Pons (tissue), 1 donor: ENCODE measurements at places on chromosomes 3 and 15.

GRCh38 chr3:33949074-33949473, 150.6 kb downstream of the PDCD6IP start:
- no peak for DNase-seq

- DNase-seq, result no peak
Measured at GRCh38 chr15:51907136-51907862, 64.3 kb downstream of the LEO1 start.

DNA sequence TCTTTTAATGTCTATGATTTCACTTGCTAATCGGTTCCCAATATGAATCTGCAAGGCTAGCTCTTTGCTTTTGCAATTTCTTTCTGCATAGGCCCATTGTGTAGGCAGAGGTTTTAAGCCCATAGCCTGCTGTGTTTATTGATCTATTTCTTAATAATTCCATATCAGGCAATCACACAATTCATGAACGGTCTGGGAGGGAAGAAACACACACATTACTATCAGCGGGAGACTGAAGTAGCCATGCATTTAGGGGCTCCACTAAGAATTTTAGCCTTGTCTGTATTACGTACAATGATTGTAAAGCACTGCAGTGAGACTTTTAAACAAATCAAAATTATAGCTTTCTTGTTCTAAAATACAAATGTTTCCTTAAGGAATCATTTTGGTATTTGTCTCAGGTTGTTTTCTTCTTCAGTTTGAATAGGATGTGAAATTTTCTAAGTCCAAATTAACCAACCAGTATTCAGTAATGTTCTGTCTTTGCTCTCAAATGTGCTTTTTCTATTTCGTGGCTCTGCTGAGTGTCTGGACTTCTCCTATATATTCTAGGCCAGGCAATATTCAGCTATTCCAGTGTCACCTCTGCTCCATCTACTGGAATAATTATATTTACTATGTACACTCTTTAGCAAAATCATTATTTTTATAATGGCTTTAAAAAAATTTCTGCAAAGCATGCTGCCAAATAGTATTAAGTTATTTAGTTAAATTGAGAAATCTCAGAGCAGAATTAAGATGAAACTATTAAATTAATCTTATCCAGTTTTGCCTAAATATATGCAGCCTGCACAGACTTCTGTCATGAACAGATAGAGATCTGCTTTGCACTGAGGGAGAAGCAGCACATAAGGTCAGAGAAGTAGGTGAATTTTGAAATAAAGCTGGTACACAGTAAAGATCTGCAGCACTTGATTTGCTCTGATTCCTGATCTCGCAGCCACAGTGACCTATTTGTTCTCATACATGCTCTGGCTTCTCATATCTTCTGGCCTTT, 103.0 kb upstream of the NAALADL2 start:
- DNase-seq, result no peak

DNA sequence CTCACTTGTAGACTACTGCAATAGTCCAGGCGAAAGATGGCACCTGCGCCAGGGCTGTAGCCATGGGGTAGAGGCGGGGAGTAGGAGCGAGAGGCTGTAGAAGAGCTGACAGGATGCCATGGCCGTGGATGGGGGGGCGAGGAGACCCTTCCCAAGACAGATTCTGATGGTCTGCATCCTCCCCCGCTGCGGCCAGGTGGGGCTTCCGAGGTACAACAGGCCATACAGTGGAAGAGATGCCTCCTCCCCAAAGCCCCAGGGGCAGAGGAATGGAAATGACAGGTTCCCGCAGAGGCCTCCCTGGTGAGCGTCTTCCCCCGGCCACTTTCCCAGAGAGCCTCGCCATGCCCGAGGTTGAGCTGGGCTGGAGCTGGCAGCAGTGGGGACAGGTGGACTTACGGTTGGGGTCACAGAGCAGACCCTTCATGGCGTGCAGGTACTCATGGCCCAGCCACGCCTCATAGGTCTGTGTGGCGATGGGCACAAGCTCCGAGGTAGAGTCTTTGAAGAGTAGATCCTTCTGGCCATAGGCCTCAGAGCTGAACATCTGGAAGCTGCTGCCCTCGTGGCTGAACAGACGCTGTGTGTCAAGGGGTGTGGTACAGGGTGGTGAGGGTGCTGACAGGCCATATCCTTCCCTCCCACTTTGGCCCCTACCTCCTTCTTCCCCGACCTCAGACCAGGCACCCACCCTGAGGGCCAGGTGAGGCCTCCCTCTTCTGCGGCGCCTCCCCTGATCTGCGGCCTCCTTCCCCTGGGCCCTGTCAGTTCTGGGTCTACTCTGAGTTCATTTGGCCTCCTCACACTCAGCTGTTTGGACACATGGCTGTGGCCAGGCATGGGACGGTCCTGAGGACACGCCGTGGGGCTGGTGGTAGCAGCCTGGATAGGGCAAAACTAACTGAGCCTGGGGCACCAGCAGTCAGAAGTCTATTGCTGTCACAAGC, 13.6 kb downstream of the MELTF start:
- DNase-seq, result no peak

GRCh38 chr3:140176526-140176925, 241.5 kb downstream of the CLSTN2 start:
- DNase-seq, result no peak

DNA sequence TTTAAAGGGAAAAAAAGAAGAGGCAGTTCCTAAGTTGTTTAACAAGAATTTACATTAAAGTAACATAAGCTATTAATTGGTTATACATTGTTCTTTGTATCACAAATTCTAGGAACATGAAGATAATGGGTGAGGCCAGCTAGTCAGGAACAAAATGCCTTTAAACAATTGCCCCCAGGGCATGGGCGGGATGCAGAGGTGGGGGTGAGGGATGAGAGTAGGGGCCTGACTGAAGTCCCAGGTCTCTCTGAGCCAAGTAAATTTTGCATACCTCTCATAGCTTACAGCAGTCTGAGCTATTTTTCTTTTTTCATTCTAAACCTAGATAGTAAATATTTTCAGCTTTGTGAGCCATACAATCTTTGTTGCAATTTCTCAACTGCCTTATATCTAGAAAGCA, 77.8 kb upstream of the RNU6-1 start:
- no peak for DNase-seq

- peak; percentile 61 for DNase-seq
Measured at GRCh38 chr15:66287461-66288057, 5.8 kb upstream of the DIS3L start.

DNA sequence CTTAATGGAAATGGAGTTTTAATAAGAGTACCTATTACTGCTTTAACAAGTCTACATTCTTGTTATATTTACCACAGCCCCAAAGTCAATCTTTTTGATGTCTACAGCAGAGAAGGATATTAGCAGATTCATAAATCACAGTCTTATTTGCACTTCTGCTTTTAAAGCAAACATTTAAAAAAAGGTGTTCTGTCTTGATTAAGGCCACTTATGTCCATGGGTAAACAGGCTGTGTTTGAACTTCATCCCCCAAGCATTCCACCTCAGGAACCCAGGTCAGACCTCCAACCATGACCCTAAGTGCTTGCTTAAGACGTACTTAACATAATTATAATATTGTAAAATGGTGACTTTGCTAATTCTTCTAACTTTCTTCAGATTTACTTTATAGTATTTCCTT, 113.4 kb downstream of the CMSS1 start:
- DNase-seq, result no peak

GRCh38 chr15:45393851-45394250, 15.5 kb upstream of the GATM start:
- peak; percentile 57 for DNase-seq

DNA sequence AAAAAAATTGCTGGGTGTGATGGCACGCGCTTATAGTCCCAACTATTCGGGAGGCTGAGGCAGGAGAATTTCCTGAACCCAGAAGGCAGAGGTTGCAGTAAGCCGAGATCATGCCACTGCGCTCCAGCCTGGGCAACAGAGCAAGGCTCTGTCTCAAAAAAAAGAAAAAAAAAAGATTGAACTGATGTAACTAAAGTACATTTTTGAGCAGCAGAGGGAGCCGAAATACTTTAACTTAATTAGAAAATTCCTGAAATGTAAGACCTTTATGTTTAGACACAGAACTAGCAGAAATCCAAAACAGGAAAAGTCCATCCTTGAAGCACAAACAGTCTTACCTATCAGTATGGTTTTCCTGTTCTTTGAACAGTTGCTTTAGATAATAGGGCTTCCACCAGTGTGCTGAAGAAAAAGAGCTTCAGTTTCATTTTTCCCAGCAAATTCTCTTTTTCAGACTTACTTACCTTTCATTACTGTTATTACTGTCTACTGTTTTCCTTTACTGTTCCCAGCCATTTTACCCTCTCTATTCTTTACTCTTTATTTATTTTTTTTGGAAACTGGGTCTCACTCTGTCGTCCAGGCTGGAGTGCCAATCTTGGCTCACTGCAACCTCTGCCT, 33.4 kb upstream of the ZNF609 start:
- DNase-seq, result peak; percentile 66

GRCh38 chr15:69825941-69826818, 271.5 kb downstream of the TLE3 start:
- no peak for DNase-seq

- no peak for DNase-seq
Measured at GRCh38 chr3:16402451-16402850, 111.0 kb downstream of the RFTN1 start.

- DNase-seq, result no peak
Measured at GRCh38 chr3:153169793-153170383, 7.9 kb downstream of the RAP2B start.
